ENCODE measurements at places on chromosomes 3 and 15.

GRCh38 chr3:160746976-160747375 is 9.1 kb upstream of the PPM1L start:
- DNase-seq: no peak

GRCh38 chr3:178512647-178513046 is 23.6 kb upstream of the KCNMB2 start:
- DNase-seq: no peak

- no peak for DNase-seq
Measured at GRCh38 chr3:24678021-24678420, 183.4 kb upstream of the THRB start.

DNA sequence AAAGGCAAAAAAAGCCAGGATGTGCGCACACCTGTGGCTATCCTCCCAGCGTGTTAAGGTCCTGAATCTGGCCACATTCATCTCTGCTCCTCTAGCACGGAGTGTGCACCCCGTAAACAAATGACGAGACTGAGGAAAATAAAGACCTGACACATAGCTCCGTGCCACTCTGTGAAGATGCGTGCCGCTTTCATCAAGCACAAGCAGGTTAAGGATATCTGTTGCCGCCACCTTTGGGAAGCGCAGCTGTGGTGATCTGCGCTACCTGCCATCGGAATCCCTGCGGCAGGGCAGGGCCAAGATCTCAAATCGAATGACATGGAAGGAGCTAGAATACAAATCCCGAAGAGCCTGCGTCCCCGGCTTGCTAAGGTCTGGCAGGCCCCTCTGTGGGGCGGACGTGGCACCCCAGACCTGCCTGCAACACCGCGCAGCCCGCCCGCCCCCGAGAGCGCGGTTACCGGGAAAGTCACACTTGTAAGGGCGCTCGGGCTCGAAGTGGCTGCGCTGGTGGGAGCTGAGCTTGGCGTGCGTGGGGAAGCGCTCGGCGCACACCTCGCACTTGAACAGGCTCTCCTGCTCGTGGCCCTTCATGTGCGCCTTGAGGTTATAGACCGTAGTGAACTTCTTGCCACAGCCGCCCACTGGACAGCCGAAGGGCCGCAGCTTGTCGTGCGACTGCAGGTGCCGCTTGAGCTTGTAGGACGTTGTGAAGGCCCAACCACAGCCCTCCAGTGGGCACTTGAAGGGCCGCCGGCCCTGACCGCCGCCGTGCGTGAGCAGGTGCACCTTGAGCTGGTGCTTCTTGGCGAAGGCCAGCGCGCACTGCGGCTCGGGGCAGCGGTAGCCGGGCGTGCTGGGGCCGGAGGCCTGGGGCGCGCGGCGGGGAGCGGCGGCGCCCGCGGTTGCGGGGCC is 936 bp downstream of the ZXDC start:
- peak; percentile 4 for DNase-seq

All from stimulated activated CD4-positive, alpha-beta T cell treated with anti-CD3 and anti-CD28 coated beads, TNF-alpha, amount 100 ng/mL, for 24 hours (primary cell).